Progenitor cell of endocrine pancreas (in vitro differentiated cells): ENCODE measurements at places on chromosomes 4 and X.

- DNase-seq: no peak
Observed at GRCh38 chr4:126799971-126800574, 832.7 kb upstream of the INTU start.

DNA sequence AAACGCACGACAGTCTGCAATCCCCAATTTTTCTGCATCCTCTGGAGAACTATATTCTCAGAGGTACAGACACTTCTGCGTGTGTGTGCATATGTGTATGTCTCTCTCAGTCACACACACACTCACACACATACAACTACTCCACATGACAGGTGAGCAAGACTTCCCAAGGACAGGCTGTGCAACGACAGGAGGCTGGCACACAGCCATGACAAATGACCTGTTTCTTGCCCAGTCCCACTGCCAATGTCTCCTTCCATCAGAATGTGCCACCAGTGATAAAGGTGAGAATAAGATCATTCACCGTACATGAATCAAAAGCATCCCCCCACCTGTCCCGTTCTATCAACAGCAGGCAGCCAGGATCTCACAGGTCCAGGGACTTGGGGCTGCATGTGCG lies 52.4 kb downstream of the PPP2R2C start:
- DNase-seq: no peak

DNA sequence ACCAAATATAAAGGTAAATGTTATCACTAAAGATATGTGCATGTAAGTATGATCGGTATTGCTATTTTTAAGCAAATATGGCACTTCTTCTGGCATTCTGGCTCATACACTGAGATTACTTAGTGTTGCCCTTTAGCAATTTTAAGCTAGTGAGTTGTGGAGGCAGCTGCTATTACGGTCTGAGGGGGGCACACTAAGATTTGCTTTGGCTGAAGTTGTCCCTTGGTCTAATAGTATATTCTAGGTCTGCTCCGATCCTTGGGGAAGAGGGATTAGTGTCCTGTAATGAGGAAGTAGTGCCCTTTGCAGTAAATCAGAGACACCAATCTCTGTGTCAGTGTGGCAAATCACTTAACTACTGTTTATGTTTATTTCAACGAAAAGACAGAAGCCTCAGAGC lies 196.5 kb upstream of the FTHL17 start:
- DNase-seq: no peak

DNA sequence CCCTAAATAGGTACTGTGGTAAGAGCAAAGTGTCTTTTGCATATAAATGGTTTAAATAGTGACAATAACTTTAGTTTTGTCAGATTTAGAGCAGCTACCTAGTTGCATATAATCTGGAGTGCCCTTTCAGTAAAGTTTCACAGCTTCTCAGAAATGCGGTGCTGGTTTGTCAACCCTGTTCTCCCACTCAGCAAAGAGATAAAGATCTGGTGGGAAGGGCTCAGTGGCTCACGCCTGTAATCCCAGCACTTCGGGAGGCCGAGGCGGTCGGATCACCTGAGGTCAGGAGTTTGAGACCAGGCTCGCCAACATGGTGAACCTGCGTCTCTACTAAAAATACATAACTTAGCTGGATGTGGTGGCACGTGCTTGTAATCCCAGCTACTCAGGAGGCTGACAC lies 45.6 kb upstream of the TENM3 start:
- no peak for DNase-seq

DNA sequence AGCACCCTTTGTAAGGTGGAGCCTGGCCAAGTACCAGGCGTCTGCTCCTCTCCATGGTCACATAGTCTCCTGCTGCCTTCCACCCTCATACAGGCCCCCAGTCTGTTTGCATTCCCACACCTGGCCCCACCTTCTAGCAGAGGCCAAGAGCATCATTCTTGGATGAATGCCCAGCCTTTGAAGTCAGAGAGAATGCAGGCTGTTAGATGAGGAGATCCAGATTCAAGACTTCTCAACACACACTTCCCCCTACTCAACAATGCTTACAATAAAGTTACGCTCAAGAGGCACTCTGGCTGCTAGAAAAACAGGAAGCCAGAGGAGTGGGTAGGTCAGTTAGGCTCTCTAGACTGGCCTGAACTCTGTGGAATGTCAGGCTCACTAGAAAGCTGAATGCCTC lies 43.3 kb downstream of the SHROOM4 start:
- no peak for DNase-seq

DNA sequence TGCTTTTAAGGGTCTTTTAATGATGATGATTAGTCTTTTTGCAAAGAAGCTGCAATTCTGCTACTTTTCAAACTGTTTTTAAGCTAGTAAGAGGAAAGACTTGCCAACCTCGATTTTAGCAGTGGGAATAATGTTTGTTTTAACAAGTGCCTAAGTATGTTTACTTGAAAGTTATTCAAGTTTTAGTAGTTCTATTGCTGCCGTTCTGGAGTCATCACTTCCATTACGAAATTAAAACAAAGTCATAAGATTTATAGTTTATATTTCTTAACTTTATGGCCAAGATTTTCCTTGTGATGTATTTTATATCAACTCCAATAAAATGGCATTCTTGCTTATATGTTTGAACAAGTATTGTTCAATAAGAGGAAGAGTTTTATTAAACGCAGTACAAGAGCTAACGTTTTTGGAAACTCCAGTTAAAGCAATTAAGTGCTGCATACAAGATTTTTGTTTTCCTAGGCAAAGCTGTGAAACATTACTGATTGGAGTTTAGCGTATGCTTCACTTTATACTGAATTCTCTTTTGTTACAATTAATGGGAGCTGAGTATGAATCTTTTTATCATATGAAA lies 211.3 kb downstream of the TENM3 start:
- DNase-seq: no peak
